ENCODE measurements at places on chromosomes 12 and 14.

DNA sequence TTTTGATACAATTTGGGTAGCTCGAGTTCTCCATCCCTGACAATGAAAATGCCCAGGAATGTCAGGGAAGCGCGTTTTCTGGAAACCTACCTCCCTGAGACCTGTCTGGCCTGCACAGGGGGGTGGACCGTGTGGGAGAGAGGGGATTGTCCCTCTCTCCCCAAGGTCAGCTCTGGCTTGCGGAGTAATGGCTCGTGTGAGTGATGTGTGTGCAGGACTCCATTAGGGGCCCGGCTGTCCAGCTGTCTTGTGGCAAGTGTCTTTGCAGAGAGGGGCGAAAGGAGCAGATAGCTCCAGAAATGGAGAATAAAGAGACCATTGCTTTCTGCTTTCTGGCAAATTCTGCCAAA is 215.3 kb downstream of the CHST11 start:
- DNase-seq, result no peak

GRCh38 chr12:54419088-54419887 is at the start of gene ITGA5:
TSS of gene ITGA5 (minus strand) at chr12:54419266. CDS start at chr12:54419198, 68 bp downstream.
- DNase-seq, result no peak

- no peak for DNase-seq
Observed at GRCh38 chr12:94760786-94761185, 110.4 kb upstream of the TMCC3 start.

DNA sequence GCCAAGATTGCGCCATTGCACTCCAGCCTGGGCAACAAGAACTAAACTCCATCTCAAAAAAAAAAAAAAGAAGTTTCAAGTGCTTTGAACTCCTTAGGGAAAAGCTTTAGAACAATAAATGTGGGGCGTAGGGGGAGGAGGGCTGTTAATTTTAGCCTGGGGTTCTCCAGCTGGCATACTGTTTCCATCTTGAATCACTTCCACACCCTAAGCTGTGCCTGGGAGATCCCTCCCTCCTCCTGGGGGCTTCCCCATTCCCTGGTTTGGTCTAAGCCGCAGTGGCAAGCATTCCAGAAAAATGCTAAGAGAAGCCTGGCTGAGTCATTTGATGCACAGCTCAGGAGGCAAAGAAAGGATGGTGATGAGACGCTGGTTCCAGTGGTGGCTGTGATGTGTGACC is 2.3 kb upstream of the ZNF384 start:
- DNase-seq, result no peak

- no peak for DNase-seq
Observed at GRCh38 chr12:114920771-114921554, 237.0 kb upstream of the TBX3 start.

DNA sequence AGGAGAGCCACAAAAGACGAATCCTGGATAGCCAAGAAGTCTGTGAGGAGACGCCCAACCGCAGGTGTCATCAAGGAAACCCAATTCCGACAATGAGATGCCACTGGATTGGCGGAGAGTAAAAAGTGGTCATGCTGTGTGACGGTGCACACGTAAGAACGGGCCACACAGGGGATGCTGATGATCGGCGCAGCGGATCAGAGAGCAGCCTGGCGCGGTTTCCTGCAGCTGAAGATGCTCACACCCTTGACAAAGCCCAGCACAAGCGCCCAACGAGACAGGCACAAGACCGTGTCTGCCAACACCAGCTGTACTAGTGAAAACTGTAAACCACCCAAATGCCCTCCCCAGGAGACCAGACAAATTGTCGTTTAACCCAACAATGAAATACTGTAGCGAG is 55.8 kb downstream of the CCDC85C start:
- no peak for DNase-seq

DNA sequence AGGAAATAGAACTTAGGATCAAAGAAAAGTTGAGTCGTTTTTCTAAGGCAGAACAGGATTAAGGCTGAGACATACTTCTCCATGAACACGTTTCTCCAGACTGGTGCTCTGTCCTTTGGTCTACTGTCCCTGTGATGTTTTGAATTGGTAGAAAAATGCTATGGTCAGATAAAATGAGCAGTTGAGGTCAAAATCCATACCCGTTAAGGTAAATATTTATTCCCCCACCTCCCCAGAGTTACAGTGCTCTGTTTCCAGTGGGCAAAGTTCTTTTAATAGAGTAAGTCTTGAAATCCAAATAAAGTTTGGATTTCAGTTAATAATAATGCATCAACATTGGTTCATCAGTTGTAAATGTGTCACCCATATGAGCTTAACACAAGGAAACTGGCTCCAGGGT is 74.5 kb downstream of the PTHLH start:
- DNase-seq, result no peak

DNA sequence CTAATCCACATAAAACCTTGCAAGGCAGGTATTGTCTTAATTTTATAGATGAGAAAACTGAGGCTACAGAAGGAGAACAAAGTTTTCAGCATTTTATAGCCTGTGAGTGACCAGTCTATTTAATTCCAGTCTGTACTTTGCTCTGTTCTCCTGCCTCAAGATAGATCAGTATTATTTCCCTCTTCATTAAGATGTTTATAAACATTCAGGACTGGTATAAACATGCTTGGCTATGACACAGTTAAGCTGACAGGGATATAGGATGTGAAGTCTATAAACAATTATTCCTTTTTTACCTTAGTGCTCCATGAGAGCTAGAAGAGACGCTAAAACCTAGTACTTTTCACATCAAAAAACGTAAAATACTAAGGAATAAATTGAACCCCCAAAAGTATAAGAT is 287.3 kb downstream of the RAD51B start:
- no peak for DNase-seq

DNA sequence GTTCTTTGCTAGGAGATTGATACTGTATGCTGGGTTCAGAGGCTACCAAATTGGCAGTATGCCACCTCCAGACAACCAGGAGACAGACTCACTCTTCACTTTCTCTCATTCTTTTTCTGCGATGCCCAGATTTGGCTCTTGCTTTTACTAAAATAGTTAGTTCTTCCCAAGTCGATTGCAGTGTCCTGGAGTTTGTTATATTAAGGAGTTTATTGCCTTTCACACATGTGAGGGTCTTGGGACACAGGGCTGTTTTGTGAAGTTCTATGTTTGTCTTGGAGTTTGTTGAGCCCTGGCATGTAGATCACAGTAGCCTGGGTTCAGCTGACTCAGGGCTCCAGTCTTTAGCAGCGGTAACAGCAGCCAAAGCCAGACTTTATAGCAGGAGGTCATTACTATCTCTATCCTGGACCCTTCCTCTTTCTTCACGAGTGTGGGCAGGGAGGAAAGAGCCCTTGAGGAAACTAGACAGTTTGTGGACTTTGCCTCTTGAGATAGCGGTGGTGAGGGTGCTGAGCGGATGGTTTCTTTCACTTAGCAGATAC is 1.6 kb downstream of the MLEC start:
- no peak for DNase-seq

DNA sequence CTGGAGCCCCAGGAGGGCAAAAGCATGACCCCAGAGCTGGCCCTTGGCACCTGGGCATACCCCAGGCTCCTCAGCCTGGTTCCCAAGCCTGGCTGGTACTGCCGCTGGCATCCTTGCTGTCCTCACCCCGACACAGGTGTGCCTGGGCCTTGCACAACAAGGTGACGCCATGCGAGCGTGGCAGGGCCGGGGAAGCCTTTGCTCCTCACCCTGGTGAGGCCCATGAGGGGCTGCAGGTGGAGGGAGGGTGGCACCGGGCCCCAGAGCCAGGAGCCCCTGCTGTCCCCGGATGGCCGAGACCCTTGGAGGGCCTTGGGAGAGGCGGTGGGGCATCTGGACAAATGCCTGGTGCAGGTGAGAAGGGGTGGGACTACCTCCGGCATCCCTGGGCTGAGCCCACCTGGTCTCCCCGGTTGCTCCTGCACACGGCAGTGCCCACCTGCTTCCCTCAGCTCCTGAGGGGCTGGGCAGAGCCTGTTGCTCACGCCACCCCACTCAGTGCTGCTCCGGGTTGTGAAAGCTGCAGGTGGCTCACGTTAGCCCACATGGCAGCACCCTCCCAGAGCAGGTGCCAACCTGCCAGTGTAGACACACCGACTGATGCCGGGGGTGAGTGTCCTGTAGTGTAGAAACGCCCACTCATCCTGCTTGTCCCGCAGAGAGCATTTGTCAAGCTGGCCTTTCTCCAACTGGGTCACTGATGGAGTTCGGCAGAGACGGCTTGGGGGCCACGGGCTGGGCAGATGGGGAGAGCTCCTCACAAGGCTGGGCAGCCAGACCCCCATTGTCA is 24.6 kb upstream of the KIF26A start:
- no peak for DNase-seq

- peak; percentile 63 for DNase-seq
Observed at GRCh38 chr14:75050852-75051555, at the start of gene MLH3. TSS of gene MLH3 (minus strand) at chr14:75051467. CDS start at chr14:75049655, 1,812 bp downstream.
